Right atrium auricular region (tissue), 2 donors: ENCODE measurements at places on chromosomes 4 and X. TPM values are rescaled to one million over a fixed set of nuclear protein-coding genes. Genes with fewer than 3 reads are reported as not detected.

The EMCN gene
- 66.4 TPM for total RNA-seq

The FRG2 gene
- not detected for total RNA-seq

The CYTL1 gene
- not detected for total RNA-seq

The SHOX gene
- not detected for total RNA-seq

The NUDT10 gene
- total RNA-seq = 0.79 TPM

The ADH1A gene
- total RNA-seq = not detected

The FAM133A gene
- 0.22 TPM for total RNA-seq

The C1QTNF7 gene
- 2.9 TPM for total RNA-seq

The VCX3B gene
- total RNA-seq = not detected

The MFAP3L gene
- total RNA-seq = 8.1 TPM

The POU3F4 gene
- total RNA-seq = not detected

The MSN gene
- 125 TPM for total RNA-seq

The NLRP2B gene
- not detected for total RNA-seq

The RPS6KA6 gene
- total RNA-seq = 1.7 TPM

The ACE2 gene
- 15.2 TPM for total RNA-seq

The CXCL1 gene
- 8.5 TPM for total RNA-seq

The OSTC gene
- 43.3 TPM for total RNA-seq

The STPG2 gene
- 0.37 TPM for total RNA-seq

The NWD2 gene
- 0.07 TPM for total RNA-seq

The ATP2B3 gene
- total RNA-seq = not detected

The SLC16A2 gene
- total RNA-seq = 6.4 TPM
